ENCODE measurements at places on chromosomes 7 and 10. TPM values are rescaled to one million over a fixed set of nuclear protein-coding genes. Genes with fewer than 3 reads are reported as not detected.

ZNF485 gene
- total RNA-seq, result 5.1 TPM

GRCh38 chr7:113131367-113131766, 13.0 kb upstream of the SMIM30 start:
- H3K4me1 ChIP-seq, result no peaks in the 10 kb centered on the region
- DNase-seq, result no peak
- H3K27ac ChIP-seq, result no peak overlapping the region
- no peak overlapping the region for H3K4me3 ChIP-seq
- no peaks in the 10 kb centered on the region for H3K27me3 ChIP-seq
- H3K36me3 ChIP-seq, result no peaks in the 10 kb centered on the region

DNA sequence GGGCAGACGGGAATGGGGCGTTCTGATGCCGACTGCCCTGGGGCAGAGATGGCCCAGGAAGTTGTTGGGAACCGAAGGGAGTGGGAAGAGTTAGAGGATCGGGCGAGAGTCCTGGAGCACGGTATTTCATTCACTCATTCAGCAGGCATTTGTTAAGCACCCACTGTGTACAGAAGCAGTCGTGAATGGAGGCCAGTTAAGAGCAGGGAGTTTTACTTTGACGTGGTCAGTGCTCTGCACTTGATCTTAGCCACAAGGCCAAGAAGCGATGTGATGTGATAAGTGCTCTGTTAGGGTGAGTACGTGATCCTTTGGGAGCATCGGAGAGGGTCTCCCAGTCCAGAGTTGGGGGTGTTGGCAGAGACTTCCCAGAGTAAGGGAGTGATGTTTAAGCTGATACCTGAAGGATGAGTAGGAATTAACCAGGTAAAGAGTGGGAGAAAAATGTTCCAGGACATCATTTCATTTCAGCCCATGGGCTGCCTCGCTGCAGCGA, 890 bp downstream of the ZFYVE27 start:
- H3K36me3 ChIP-seq, result peaks cover 17% of the 10 kb centered on the region
- H3K27ac ChIP-seq, result peak overlapping the region; percentile 92
- H3K27me3 ChIP-seq, result no peaks in the 10 kb centered on the region
- DNase-seq, result no peak

- no peak overlapping the region for H3K4me3 ChIP-seq
- peaks cover 16% of the 10 kb centered on the region for H3K4me1 ChIP-seq
- peak; percentile 63 for DNase-seq
- no peaks in the 10 kb centered on the region for H3K27me3 ChIP-seq
These were observed 197.2 kb downstream of the GALNT17 start for GRCh38 chr7:71329030-71329660.

DNA sequence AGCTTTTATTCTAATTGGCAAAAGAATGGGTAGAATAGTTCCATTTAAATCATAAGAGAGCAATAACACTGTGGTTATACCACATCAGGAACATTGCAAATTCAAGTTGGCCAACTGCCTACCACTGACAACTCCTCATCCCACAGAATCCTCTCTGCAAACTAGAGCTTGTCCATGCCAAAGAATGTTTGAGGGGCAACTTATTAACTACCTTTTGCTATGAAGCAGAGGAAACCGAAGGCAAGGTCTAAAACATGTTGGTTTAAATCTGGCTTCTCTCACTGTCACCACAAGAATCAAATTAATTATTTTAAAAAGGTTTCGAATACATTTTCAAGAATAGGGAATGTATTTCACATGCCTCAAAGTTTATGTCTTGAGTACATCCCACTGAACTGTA, 36.0 kb downstream of the RHOBTB1 start:
- peaks cover 25% of the 10 kb centered on the region for H3K36me3 ChIP-seq
- no peak overlapping the region for H3K27ac ChIP-seq

DNA sequence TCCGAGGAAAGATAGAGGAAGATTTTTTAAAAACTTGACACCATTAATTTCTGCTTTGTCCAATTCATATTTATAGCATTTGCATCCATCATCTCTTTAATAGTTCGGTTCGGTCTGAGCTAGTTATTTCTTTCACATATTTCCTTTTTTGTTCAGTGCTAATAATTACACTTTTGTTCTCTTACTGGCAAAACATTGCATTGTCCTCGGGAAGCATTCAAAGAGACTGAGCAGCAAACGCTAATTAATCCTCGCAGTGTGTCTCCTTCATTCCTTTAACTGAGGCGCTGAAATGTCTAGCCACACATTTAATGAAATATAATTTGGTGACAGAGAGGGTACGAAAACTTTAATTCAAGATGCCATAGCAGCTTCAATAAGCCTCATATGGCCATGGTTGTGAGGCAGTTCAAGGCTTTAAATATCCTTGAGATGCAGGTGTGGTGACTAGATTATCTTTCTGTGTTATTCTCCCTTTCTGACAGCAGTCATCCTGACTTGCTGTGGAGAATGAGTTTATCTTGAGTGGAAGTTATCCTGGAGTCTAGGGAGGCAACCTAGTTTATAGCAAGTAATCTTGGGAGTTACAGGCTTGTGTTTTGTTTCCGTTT, 431.4 kb downstream of the SDK1 start:
- H3K27me3 ChIP-seq, result no peaks in the 10 kb centered on the region
- DNase-seq, result no peak
- H3K4me3 ChIP-seq, result no peak overlapping the region
- no peak overlapping the region for H3K27ac ChIP-seq
- no peaks in the 10 kb centered on the region for H3K36me3 ChIP-seq

CRCP gene
- total RNA-seq, result 25.2 TPM

SEMA3C gene
- total RNA-seq, result 270 TPM

DNA sequence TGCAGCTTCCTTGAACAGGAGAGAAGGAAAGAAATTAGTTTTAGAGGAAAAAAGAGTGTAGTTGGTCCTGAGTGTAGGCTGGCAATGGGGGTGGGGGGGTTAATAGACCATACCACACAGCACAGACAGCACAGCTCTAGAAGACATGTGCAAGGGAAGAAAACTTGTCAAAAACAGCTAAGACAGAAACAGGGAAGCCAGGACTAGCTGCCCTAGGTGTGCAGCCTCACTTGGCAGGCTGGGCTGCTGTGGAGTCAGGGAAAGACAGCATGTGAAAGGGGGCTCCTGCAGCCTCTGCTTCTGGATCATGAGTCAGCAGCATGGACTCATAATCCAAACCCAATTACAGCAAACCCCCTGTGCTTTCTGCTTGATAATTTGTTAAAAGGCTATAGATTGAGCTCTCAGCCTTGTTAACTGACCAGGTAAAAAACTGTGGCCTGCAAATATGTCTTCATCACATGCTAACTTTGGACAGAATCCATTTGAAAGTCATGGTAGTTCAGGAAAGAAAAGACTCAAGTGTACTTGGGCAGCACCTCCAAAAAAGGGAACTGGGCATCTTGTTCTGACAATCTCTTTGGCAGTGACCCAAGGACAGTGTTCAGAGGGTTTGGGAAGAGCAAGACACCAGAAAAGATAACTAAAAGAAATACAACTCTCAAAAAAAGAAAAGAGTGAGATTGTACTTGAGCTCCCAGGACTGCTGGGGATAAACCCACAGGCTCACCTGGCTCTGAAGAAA, 142.2 kb upstream of the VWC2 start:
- peaks cover 8% of the 10 kb centered on the region for H3K4me1 ChIP-seq
- H3K36me3 ChIP-seq, result no peaks in the 10 kb centered on the region
- peak; percentile 54 for DNase-seq
- H3K27me3 ChIP-seq, result no peaks in the 10 kb centered on the region

- no peaks in the 10 kb centered on the region for H3K27me3 ChIP-seq
- H3K36me3 ChIP-seq, result no peaks in the 10 kb centered on the region
- no peak overlapping the region for H3K4me3 ChIP-seq
- DNase-seq, result peak; percentile 72
These were observed 35.2 kb upstream of the ITPRID1 start for GRCh38 chr7:31478721-31479120.

DNA sequence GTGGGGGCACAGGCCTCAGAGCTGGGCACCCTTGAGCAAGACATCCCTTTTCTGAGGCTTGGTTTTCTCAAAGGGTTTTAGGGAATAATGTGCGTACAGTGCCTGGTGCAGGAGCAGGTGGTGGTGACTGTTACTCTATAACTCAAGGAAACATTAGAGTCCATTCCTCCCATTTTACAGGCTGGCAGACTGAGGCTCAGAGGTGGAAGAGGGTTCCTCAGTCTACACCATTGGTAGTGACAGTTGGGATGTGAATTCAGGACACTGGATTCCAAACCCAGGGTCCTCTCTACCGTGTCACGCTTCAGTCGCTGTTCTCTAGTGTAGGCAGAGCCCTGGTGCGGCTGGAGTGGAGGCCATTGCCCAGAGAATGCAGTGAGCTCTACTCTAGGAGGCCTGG, 40.0 kb upstream of the AQP1 start:
- peaks cover 33% of the 10 kb centered on the region for H3K36me3 ChIP-seq
- peaks cover 41% of the 10 kb centered on the region for H3K4me1 ChIP-seq
- H3K4me3 ChIP-seq, result no peak overlapping the region
- H3K27ac ChIP-seq, result no peak overlapping the region
- no peaks in the 10 kb centered on the region for H3K27me3 ChIP-seq
- no peak for DNase-seq

- H3K27ac ChIP-seq, result peak overlapping the region; percentile 43
- no peaks in the 10 kb centered on the region for H3K27me3 ChIP-seq
- peak; percentile 74 for DNase-seq
- H3K36me3 ChIP-seq, result no peaks in the 10 kb centered on the region
- H3K4me1 ChIP-seq, result no peaks in the 10 kb centered on the region
These were observed 64.2 kb upstream of the COL1A2 start for GRCh38 chr7:94330269-94331020.

GRCh38 chr7:37694208-37695094, 10.9 kb downstream of the GPR141 start:
- no peaks in the 10 kb centered on the region for H3K27me3 ChIP-seq
- peak; percentile 22 for DNase-seq
- H3K36me3 ChIP-seq, result no peaks in the 10 kb centered on the region
- no peaks in the 10 kb centered on the region for H3K4me1 ChIP-seq

SPDYE11 gene
- 0.04 TPM for total RNA-seq

- peak; percentile 79 for DNase-seq
- peak overlapping the region; percentile 82 for H3K27ac ChIP-seq
- no peak overlapping the region for H3K4me3 ChIP-seq
- peaks cover 90% of the 10 kb centered on the region for H3K4me1 ChIP-seq
- H3K36me3 ChIP-seq, result peaks cover 67% of the 10 kb centered on the region
- H3K27me3 ChIP-seq, result peaks cover 6% of the 10 kb centered on the region
These were observed 16.2 kb downstream of the LDB3 start for GRCh38 chr10:86684331-86685097.

- no peak overlapping the region for H3K27ac ChIP-seq
- H3K36me3 ChIP-seq, result peaks cover 3% of the 10 kb centered on the region
- H3K27me3 ChIP-seq, result no peaks in the 10 kb centered on the region
- no peak overlapping the region for H3K4me3 ChIP-seq
- H3K4me1 ChIP-seq, result peaks cover 7% of the 10 kb centered on the region
These were observed 52.7 kb downstream of the HIPK2 start for GRCh38 chr7:139725077-139725476.

GRCh38 chr10:124104011-124104627, 10.7 kb upstream of the CHST15 start:
- no peaks in the 10 kb centered on the region for H3K4me1 ChIP-seq
- H3K4me3 ChIP-seq, result no peak overlapping the region
- H3K27ac ChIP-seq, result no peak overlapping the region
- no peak for DNase-seq
- H3K36me3 ChIP-seq, result no peaks in the 10 kb centered on the region

PAX4 gene
- not detected for total RNA-seq

GRCh38 chr7:41148521-41148951, 554.4 kb downstream of the INHBA start:
- no peak for DNase-seq
- no peak overlapping the region for H3K4me3 ChIP-seq
- H3K4me1 ChIP-seq, result no peaks in the 10 kb centered on the region
- H3K36me3 ChIP-seq, result no peaks in the 10 kb centered on the region

- peak; percentile 64 for DNase-seq
- no peaks in the 10 kb centered on the region for H3K27me3 ChIP-seq
- no peaks in the 10 kb centered on the region for H3K4me1 ChIP-seq
These were observed 1288.5 kb downstream of the GATA3 start for GRCh38 chr10:9342885-9343570.

CFAP70 gene
- total RNA-seq, result 1.3 TPM

DNA sequence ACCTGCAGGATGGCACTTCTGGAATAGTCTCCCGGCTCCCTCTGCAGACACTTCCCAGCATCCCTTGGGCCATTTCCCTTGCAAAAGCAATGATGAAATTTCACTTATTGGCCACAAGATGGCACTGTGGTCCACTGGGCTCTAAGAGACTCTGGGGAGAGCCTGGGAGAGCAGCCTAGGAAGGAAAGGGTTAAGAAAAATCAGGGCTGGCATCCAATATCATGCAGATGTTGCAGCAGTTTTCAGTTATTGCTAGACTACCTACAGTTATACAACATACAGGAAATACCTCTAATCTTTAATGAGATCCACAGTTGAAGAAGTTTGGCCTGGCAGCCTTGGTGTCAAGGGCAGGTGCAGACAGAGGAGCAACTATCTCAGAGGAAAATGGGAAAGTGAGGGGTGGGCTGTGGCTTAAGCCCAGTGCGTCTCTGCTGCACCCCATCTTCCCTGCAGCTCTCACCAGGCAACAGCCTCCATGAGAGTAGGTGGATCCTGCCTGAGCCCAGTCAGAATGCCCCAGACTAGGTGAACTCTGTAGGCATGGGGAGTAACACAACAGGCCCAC, 100.2 kb upstream of the PRSS58 start:
- H3K36me3 ChIP-seq, result no peaks in the 10 kb centered on the region
- H3K27ac ChIP-seq, result no peak overlapping the region
- H3K27me3 ChIP-seq, result no peaks in the 10 kb centered on the region
- no peak overlapping the region for H3K4me3 ChIP-seq

AGR2 gene
- 7.2 TPM for total RNA-seq

DNA sequence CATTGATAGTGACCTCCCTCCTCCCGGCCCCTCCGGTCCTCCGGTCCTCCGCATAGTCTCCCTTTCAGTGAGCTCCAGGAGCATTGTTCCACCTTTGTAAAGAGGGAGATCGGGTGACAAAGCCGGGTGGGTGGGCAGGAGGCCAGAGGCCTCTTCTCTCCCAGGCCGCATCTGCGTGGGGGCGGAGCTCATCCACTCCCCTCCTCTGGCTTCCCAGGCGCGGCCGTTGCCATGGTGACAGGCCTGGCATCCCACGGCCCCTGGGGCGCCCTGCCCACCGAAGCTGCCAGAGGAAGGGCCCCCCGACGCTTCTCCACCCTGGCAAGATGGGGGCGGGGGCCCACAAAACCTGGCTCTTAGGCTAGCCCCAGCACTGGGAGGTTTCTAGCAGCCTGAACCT, 4.4 kb upstream of the FZD9 start:
- no peaks in the 10 kb centered on the region for H3K36me3 ChIP-seq
- H3K27ac ChIP-seq, result no peak overlapping the region
- DNase-seq, result peak; percentile 60

PVRIG gene
- total RNA-seq, result 0.13 TPM

GRCh38 chr7:12583922-12584321, 13.4 kb downstream of the SCIN start:
- H3K36me3 ChIP-seq, result no peaks in the 10 kb centered on the region
- DNase-seq, result no peak
- H3K27me3 ChIP-seq, result no peaks in the 10 kb centered on the region
- H3K27ac ChIP-seq, result no peak overlapping the region
- H3K4me3 ChIP-seq, result no peak overlapping the region

GRCh38 chr10:69629519-69629896, 539 bp upstream of the FAM241B start:
- peaks cover 2% of the 10 kb centered on the region for H3K4me1 ChIP-seq
- no peak overlapping the region for H3K4me3 ChIP-seq
- H3K27ac ChIP-seq, result no peak overlapping the region
- peaks cover 40% of the 10 kb centered on the region for H3K27me3 ChIP-seq

GIMAP2 gene
- 7.4 TPM for total RNA-seq

GRCh38 chr7:111752022-111752582, 189.8 kb upstream of the IMMP2L start:
- H3K36me3 ChIP-seq, result no peaks in the 10 kb centered on the region
- H3K27me3 ChIP-seq, result no peaks in the 10 kb centered on the region
- H3K27ac ChIP-seq, result no peak overlapping the region
- H3K4me3 ChIP-seq, result no peak overlapping the region
- DNase-seq, result peak; percentile 31

ABCB1 gene
- 0.53 TPM for total RNA-seq

GPER1 gene
- 9.6 TPM for total RNA-seq

Data from muscle of leg (tissue), 16 donors.